ENCODE measurements at places on chromosomes 6 and 20.
A peak's percentile ranks its signal among the peaks of the same experiment; 100 is the strongest.

GRCh38 chr6:87199787-87200186 is 44.4 kb downstream of the ZNF292 start:
- no peak for DNase-seq

- DNase-seq = no peak
Measured at GRCh38 chr20:24754691-24755090, 194.4 kb upstream of the CST7 start.

GRCh38 chr6:117381749-117382148 is 44.0 kb downstream of the ROS1 start:
- DNase-seq = no peak

DNA sequence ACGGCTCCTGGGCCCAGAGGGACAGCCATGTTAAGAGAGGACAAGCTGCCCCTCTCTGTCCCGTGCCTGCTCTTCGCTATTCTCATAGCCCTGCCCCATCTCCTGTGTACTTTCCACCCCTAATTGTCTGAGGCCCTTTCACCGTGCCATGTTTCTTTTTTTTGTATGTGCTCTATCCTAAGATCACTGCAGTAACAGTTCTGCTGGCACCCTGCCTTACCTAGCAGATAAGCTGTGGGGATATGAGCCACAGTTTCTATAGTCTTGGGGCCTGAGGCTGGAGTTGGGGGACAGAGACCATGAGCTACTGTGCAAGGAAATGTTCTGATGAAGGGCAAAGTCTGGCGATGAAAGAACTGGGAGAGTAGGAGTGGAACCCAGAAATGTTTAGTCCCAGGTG is 269.5 kb upstream of the CITED2 start:
- DNase-seq = no peak

DNA sequence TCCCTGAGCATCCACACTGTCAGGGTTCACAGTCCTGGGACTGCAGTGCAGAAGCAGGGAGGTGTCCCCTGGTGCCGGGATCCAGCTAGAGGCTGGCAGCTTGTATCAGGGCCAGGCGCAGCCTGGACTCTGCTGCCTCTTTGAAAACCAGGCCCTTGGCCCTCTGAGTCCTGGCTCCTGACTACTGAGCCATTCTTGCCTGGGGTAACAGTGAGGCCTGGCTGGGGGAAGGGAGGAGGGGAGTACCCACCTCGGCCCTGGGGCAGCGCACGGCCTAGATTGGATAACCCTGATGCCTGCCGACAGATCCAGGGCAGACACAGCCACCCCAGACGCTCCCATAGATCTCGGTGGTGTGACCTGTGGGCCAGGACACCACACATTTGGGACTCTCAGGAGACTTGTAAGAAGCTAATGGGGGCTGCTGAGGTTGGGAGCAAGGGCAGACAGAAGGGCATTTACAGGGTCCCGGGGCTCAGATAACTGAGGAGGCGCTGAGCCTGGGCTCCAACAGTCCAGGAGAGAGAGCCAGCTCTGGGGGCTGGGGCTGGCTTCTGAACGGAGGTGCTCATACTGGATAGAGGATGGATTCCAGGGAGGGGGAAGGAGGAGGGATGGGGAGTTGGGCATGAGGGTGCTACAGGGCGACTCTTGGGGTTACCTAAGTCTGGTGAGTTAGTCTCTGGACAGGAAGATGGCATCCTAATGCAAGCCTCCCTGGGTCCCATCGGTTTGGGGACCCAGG is 30.5 kb downstream of the SPDEF start:
- DNase-seq = no peak

DNA sequence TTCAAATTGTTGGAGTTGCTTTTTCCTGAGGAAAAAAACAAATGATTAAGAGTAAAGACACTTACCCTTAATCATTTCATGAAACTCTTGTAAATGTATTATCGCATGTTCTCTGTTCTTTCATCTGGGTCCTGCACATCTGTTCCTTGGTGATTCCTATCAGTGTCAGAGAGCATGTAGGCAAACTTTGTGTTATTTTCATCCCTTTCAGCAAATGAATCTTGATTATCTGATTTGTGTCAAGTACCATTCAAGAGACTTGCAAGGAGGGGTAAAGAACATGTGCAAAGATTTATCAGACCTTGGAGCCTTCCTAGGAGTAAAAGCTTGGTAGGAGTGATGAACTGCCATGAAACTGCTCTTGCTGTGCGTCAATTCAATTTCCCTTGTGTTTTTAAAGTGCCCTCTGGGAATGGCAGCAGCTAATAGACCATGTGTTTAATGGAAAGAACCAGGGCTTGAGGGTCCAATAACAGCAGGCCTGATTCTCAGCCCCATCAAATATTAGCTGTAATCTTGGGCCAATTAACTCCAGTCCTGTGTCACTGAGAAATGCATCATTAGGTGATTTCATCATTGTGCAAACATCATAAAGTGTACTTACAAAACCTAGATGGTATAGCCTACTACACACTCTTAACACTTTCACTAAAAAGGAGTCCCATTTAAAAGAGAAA is 118.9 kb upstream of the CEP85L start:
- DNase-seq = no peak

DNA sequence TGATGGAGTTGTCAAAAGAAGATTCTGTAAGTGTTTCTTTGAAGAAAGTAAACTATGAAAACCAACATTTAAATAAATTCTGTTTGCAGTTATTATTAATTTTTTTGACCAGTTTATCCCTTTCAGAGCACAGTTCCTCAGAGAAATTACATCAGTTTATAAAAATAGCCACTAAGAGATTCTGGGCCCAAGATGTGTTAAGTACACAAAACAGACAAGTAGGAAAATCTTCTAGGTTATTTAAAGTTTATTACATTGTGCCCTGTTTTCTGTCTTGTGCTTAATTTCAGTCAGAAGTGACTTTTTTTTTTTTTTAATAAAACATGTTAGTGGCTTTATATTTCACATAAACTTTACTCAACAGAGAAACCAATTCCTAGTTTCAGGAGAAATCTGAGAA is 72.3 kb downstream of the ECT2L start:
- DNase-seq = no peak

- peak; percentile 64 for DNase-seq
Measured at GRCh38 chr20:38764567-38765318, 16.5 kb downstream of the ACTR5 start.

- no peak for DNase-seq
Measured at GRCh38 chr6:129920103-129920798, 59.1 kb upstream of the TMEM244 start.

DNA sequence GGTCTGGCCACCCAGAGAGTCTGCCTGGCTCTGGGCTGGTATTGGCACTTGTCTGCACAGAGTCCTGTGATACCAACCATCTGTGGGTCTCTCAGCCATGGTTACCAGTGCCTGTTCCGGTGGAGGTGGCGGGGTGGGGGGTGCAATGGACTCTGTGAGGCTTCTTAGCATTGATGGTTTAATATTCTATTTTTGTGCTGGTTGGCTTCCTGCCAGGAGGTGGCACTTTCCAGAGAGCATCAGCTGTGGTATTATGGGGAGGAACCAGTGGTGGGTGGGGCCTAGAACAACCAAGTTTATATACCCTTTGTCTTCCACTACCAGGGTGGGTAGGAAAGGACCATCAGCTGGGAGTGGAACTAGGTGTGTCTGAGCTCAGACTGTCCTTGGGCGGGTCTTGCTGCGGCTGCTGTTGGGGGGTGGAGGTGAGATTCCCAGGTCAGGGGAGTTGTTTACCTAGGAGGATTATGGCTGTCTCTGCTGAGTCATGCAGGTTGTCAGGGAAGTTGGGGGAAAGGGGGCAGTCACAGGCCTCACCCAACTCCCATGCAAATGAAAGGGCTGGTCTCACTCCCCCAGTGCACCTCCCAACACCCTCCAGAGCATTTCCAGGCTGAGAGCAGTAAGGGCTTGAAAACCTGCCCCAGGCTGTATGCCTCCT is 117.5 kb downstream of the FLRT3 start:
- DNase-seq = no peak

- DNase-seq = no peak
Measured at GRCh38 chr6:130070792-130071191, 52.4 kb downstream of the L3MBTL3 start.

- no peak for DNase-seq
Measured at GRCh38 chr20:7971536-7972280, 31.4 kb upstream of the HAO1 start.

DNA sequence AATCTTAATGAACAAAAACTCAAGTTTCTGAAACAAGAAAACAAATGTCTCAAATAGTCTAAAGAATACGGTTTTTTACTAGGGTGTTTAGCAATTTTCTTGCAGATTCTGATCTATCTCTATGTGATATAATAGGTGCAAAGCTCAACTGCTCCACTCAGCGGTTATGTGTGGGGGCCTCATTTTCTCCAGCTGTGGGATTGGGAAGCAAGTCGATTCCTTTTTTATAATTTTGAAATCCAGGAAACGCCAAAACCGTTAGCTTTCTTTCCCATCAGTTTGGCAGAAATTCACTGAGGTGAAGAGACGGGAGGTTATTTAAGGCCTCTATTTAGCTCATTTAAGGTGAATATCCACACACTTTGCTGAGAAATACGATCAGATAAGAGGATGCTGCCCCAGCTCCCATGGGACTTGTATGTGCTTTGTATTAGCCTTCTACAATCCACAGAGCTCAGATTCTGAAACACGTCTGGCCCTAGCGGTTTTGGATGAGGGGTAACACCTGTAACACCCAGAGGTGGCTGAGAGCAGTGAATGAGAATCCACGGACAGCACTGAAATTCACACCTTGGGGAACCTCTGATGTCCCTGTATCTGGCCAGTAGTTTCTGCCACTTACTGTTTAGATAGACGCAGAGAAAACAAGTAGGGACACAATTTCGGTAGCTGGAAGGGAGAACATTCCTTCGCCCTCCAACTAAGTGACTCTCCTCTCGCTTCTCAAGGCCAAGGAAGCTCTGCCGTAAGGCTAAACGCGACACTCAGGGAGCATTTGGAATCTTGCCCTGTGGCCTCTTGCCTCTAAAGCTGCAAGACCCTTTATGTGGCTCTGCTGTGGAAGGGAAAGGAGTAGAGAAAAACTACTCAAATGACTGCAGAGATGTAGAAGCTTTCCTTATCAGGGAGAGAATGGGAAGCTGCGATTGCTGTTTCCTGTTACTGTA is 6.5 kb upstream of the BCAS4 start:
- no peak for DNase-seq

DNA sequence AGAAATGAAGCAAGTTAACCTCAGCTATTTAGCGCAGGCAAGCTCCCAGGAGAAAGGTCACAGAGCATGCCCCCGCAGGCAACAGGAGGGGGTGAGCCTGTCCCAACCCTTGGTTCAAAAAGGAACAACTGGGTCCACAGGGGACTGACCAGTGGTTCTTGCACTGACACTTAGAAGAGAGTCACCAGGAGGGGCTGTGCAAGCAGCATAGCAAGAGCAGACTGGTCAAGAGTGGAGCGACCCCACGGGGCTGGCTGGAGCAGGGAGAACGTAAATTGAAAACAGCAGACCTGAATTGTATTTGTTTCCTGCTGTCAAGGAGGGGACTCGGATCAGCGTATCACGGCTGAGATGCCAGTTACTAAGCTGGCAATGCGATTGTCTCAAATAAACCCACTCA is 32.8 kb downstream of the GABRR1 start:
- DNase-seq = no peak

DNA sequence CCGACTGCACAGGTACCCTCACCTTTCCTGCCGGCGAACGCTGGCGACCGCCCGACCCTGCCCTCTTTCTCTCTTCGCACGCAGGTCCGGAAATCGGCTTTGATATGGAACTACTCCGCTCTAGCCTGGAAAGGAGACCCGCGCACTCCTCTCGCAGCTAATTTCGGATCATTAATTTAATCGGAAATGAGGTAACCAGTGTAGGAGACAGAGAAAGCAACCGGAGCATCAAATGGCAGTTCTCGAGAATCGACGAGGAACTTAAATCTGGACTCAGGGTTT is 949 bp upstream of the ATXN1 start:
- DNase-seq = no peak

DNA sequence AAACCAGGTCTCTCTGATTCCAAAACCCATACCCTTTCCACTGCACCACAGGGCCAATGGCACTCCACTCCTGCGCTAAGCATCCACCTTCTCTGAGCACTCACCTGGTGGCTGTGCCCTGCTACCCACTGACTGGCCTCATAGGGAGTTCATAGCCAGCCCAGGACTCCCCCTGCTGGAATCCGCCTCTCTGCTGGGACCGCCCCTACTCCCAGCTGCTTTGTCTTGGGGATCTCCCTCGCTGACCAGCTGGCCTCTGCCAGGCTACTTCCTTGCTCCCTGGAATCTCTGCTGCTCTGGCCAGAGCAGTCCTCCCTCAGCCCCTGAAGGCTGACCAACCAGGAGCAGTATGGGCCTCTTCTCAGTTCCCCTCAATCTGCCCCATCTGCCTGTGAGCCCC is 129.7 kb downstream of the FAXC start:
- no peak for DNase-seq

DNA sequence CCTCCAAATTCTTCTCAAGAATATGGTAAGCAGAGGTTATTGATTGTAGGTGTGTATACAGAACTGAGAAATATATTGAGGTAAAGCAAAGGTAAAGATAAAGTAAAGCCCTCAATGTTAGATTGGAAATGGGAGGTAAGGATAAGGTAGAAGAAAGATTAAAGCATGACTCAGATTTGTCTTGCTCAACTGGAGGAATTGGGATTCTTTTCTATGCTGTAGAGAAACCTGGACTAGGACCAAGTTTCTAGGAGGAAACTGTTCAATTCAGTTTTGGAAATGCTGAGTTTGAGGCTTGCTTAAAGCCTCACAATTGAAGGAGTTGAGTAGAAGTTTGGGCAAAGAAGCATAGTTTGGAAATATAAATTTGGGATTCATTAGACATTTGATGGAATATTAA is 634.0 kb upstream of the PTCHD4 start:
- DNase-seq = no peak

- no peak for DNase-seq
Measured at GRCh38 chr20:61760731-61761130, 304.9 kb downstream of the TAF4 start.

- DNase-seq = no peak
Measured at GRCh38 chr20:51862796-51863195, 60.5 kb upstream of the SALL4 start.

GRCh38 chr20:41003143-41003935 is 25.3 kb upstream of the TOP1 start:
- DNase-seq = peak; percentile 73

- DNase-seq = peak; percentile 27
Measured at GRCh38 chr6:14799928-14800327, 445.9 kb upstream of the JARID2 start.

Data from stimulated activated CD4-positive, alpha-beta T cell treated with anti-CD3 and anti-CD28 coated beads, Interleukin-4, amount 100 ng/mL, for 4 hours (primary cell).